CD4-positive, alpha-beta T cell (primary cell): ENCODE measurements at places on chromosomes 5 and 9.

DNA sequence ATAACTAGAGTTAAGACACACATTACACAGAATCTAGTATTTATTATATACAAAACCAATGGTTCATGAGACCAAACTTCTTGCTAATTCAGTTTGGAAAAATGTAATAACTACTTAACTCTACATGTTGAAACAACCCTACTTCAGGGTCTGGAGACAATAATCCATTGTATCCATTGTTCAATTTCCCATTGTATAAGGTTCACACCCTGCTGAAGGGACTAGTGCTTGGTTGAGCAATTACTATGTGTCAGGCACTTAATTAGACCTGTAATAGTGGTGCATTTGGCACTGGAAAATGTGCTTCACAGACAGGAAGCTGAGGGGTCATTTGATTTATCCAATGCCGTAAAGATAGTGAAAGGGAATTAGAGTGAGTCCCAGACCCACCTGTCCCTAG lies 114.3 kb upstream of the PAPPA start:
- DNase-seq = no peak

DNA sequence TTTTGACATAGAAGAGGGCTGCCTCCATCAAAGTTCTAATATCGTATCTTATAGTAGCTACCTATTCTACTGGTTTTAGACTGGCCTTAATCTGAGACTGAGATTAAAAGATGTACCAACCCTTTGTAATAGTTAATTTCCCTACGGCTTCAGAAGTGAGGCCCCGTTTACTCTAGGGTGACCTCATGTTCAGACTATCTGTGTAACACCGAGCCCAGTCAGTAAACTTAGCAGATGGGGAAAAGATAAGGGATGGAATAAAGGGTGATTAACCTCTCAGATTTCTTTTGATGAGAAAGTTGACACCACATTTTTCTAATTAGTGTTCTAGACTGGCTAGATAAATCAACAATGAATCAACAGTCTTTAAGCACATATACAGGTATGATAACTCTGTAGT lies 283.1 kb downstream of the KCTD16 start:
- DNase-seq = no peak

GRCh38 chr9:69122549-69123141 lies 51.4 kb upstream of the TJP2 start:
- DNase-seq = peak; percentile 8

DNA sequence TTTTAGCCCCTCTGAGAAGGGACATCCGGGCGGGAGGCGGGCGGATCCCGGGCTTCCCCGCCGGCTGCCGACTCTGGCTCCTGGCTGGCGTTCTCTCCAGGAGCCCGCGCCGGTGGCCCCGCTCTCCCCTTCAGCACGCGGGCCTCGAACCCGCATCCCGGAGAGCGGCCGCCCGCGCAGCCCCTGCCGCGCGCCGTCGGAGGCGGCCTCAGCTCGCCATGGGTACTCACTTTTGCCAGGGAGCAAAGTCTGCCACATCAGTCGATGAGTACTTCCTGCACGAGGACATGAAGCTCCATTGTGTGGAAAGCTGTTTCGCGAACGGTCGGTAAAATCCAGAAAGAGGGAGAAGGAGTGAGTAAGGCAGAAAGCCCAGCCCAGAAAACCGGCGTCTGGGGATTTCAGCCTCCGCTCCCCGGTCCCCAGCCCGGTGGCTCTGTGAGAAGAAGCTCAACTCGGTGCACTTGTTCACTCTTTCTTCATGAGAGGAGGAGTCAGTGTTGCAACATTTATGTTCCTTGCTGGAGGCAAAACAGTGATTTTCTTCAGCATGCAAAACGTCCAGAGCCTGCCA lies at the start of gene PRLR:
PRLR (minus strand) TSS at position 450 of the 574 bp plus-strand sequence. CDS start 140,867 bp downstream, outside the sequence.
- no peak for DNase-seq

- no peak for DNase-seq
Observed at GRCh38 chr5:33166522-33166921, 274.2 kb upstream of the TARS1 start.

DNA sequence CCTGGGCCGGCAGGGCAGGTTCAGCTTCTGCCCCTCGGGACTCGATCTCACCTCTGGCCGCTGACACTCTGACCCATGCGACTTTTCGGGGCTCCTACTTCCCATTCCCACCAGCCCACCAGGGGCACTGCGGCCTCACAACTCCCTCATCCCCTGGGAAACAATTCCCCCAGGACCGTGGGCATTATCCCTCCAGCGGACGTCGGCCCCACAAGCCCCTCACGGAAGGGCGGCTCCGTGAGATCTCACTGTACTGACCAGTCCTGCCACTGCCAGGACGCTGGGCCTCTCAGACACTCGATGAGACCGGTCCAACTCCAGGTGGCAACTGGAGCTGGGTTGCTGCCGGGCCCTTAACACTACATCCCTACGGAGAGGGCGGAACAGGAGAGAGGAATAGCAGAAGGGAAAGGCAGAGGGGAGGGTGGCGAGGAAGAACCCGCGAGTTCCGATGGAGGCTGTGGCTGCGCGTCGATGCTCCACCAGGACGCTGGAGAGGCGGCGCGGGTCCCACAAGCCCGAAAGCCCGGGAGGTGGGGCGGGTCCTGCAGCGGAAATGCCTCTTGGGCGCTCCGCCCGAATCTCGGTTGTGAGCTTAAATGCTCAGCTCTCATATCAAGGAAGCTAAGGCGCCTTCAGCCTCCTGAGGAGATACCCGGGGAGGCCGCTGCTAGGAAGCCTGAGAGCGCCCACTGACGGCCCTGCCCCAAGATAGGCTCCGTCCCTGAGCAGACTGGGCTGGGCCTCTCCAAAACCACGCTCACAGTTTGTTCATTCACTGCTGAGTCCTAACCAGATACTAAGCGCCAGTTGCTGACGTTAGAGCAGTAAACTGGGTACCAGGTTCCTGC lies 36.3 kb downstream of the VCP start:
- DNase-seq = peak; percentile 31

DNA sequence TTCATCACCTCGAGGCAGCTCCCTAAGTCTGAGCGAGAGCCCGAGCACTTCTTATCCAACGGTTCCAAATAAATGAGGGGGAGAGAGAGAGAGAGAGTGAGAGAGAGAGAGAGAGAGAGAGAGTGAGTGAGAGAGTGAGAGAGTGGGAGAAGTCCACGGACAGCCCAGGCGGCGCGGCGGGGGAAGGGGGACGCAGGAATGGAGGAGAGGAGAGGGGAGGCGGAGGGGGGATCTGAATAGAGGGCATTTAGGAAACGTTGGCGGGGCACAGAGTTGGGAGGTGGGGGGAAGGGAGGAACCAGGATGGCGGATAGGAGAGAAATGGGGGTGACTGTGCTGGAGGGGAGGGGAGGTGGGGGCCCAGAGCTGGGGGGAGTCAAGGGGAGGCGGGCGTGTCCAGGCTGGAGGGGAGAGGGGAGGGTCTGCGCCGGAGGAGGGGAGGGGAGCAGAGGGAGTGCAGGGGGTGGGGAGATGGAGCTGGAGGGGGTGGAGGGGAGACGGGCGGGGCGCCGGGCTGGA lies 398 bp upstream of the BASP1 start:
- DNase-seq = no peak

DNA sequence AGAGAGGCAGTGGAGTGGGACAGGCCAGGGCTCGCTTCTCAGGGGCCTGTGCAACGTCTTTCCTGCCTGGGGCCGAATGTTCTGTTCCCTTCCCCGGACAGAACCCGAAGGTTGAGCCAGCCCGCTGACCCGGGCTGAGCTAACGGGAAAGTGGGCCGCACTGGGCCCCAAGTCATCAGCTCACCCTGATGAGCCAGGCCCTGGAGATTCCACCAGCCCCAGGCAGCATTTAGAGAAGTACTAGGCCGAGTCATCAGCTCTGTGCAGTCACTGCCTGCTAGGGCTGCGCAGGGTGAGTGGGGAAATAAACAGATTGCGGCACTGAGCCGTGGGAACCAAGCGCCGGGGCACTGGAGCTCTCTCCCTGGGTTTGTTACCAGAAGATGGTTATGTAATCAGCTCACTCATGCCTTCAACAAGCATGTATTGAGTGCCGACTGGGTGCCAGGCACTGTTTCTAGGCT lies 29.1 kb upstream of the DUSP1 start:
- DNase-seq = no peak
